ENCODE measurements at places on chromosomes 3 and 15.

DNA sequence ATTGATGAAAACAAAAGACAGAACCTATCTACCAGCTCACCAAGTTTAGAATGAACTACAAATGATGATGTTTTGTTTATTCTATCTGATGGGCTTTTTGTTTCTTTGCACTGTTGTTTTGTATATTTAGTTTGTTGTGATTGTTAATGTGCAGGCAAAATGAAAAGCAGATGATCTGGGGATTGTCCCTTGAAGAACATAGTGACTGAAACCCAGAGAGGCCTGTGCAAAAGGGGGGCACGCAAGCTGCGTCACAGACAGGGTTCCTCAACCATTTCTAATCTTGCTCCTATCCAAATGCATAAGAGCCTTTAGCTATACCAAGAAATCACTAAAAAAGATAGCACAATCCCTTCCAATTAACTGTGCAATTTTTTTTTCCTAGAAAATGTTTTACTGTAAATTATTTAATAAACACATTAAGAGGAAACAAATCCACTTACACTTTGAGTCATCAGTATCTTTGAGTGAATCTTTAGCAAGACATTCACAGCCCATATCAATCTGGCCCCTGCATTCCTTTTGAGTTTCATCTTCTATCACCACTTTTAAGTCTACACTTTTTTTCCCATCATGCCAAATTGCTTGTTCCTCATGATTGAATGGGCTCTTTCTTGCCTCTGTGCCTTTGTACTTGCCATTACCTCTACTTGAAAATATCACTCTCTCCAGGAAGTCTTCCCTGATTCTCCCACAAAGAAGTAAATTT, 220.3 kb downstream of the ATP8B4 start:
- H3K36me3 ChIP-seq = no peaks in the 10 kb centered on the region
- peaks cover 9% of the 10 kb centered on the region for H3K4me1 ChIP-seq
- no peak for DNase-seq
- H3K27ac ChIP-seq = no peak overlapping the region
- no peaks in the 10 kb centered on the region for H3K27me3 ChIP-seq

GRCh38 chr3:125358923-125359322, 16.2 kb downstream of the ZNF148 start:
- no peaks in the 10 kb centered on the region for H3K27me3 ChIP-seq
- H3K36me3 ChIP-seq = no peaks in the 10 kb centered on the region
- H3K4me3 ChIP-seq = no peak overlapping the region

DNA sequence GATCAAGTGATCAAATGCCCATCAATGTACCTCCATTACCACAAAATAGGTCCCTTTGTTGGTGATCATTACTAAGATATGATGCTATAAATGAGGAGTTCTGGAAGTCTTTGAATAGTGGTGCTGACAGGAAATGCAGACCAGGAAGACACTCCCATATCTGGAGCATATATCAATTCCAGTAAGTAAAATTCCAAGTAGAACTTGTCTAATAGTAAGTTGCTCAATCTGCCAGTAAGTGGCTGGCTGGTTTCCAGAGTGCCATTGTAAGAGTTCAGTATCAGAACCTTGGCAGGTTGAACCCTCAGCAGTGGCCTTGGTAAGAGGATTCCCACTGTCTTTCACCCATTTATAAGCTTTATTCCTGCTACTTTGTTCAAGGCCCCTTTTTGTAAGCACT, 379.9 kb upstream of the RBMS3 start:
- no peak overlapping the region for H3K27ac ChIP-seq
- H3K4me1 ChIP-seq = peaks cover 10% of the 10 kb centered on the region
- peak; percentile 61 for DNase-seq

- H3K27me3 ChIP-seq = no peaks in the 10 kb centered on the region
- no peak overlapping the region for H3K4me3 ChIP-seq
- H3K36me3 ChIP-seq = no peaks in the 10 kb centered on the region
- H3K4me1 ChIP-seq = no peaks in the 10 kb centered on the region
Observed at GRCh38 chr3:124686028-124686670, 44.1 kb upstream of the UMPS start.

- no peaks in the 10 kb centered on the region for H3K36me3 ChIP-seq
- no peak overlapping the region for H3K4me3 ChIP-seq
- no peaks in the 10 kb centered on the region for H3K27me3 ChIP-seq
- no peak for DNase-seq
Observed at GRCh38 chr3:61914276-61914675, 352.9 kb downstream of the PTPRG start.

DNA sequence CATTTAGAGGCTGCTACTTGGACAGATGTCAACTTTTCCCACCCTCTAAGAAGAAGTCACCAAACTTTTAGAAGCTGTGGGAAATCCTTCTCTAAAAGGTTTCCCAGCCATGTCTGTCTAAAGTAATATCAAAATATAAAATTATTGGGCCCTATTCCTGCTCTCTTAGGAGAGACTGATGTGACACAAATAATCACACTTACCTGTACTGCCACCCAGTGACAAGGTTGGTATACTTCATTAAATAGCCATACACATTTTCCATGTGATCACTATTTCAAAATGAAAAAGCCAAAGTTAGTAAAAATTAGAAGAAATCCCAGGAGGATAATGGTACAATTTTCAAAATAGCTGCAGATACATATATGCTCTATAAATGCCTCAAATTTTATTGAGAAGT, 12.6 kb downstream of the OSBPL11 start:
- no peak for DNase-seq
- H3K4me3 ChIP-seq = no peak overlapping the region
- H3K27ac ChIP-seq = no peak overlapping the region
- H3K36me3 ChIP-seq = peaks cover 15% of the 10 kb centered on the region

DNA sequence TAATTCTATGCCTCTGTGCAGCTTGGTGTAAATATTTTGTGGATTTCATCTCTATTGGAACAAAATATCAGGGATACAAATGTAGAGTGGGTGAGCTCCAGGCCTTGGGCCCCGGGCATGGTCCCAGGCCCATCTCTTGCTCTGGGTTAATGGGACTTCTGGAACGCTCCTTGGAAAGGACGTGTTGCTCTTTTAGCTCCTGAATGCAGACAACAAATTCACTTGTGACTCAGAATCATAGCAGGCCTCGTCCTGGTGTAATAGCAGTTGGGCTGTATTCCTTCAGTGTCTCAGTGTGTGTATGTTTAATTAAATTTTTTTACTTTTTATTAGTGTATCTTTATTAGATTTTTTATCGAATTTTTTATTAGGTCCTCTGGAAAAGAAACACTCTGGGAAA, 266.7 kb upstream of the C2CD4B start:
- H3K4me1 ChIP-seq = peaks cover 44% of the 10 kb centered on the region
- peak overlapping the region; percentile 31 for H3K27ac ChIP-seq
- no peak overlapping the region for H3K4me3 ChIP-seq
- no peak for DNase-seq
- no peaks in the 10 kb centered on the region for H3K36me3 ChIP-seq

DNA sequence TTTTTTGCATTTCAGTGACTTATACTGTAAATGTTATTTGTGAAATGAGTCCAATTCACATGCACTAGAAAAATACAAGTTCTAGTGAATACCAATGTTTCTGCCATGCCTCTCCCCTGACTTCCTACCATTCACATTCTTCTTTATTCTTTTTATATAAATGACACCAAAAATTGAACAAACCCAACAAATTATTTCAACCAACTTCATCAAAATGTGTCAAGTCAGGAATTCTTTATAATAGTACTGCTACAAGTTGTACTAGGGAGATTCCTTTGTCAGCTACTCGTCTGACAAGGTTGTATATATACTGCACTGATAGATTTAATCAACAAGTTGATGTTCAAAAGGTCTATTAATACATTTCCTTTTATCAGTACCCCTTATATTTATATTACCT, 3.0 kb downstream of the TBL1XR1 start:
- peak overlapping the region; percentile 99 for H3K27ac ChIP-seq
- no peaks in the 10 kb centered on the region for H3K36me3 ChIP-seq
- DNase-seq = no peak
- peak overlapping the region; percentile 96 for H3K4me3 ChIP-seq
- H3K4me1 ChIP-seq = peaks cover 35% of the 10 kb centered on the region
- H3K27me3 ChIP-seq = no peaks in the 10 kb centered on the region
